ENCODE measurements at places on chromosomes 6 and 20.

- DNase-seq, result peak; percentile 74
Observed at GRCh38 chr20:17935186-17935585, 33.4 kb downstream of the SNX5 start.

DNA sequence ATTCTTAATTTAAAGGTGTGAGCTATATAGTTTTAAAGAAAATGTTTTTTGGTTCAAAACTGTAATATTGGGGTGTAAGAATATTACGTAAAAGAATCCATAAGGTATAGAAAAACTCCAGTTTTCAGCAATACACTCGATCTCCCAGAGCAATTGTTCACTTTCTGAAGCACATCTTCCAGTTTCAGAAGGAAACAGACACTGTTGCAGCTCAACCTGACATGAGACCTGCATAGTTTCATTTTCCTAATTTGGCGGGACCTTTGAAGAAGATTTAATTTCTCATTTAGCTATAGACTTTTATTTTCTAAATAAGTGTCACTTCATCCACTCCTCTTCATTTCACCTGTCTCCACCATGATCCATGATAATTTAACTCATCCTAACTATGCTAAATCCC is 281.5 kb downstream of the HTR1B start:
- no peak for DNase-seq

DNA sequence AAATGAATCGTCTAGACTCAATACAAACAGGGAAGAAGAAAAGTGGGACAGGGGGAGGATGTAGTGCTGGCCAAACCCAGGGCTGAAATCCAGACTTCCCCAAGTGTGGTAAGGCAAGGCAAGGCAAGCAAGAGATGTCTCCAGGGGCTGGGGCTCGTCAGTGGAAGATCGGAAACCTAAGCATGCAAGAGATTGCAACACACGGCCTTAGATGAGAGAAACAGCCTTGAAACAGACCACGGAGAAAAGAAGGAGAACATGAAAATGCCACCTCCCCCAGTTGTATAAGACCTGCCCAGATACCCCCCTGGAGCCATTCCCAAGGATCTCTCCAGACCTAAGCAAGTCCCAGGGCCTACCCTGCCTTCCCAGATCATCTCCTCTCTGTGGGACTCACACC is 20.0 kb downstream of the VEGFA start:
- no peak for DNase-seq

GRCh38 chr20:49459684-49460083 is 22.8 kb downstream of the KCNB1 start:
- DNase-seq, result no peak

- peak; percentile 68 for DNase-seq
Observed at GRCh38 chr6:37548067-37548674, 48.5 kb upstream of the CCDC167 start.

DNA sequence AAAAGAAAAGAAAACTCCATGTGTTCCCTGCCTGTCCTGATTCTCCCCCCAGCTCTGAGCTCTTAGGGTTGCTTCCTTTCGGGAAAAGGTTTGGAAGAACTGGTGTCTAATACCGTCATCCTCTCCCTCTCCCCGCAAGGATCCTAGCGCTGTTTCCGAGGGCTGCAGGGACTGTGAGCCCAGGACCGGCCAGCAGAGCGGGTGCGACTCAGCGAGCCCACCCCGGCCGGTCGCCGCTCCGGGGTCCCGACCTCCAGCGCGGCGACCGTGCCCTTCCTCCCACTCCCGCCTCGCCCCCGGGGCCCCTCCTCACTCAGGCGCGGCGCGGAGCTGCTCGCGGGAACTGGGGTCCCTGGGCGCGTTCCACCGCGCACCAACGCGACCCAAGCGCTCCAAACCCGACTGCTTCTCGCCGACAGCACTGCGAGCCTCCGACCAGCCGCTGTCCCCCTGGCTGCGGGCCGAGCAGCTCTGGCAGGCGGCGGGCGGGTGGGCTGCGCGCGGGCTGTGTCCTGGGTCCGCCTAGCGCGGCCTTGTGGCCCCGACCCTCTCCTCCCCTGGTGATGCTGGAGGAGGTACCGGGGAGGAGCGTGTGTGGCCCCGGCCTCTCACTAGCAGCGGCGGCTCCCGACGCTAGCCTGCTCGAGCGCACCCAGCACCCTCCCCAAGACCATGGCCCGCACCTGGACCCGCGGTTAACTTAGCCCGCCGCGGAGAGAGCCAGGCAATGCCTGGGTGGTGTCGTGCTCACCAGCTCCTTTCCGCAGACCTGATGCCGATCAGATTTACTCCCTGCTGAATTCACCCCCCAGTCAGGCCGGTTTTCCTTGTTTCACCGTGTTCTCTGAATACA is at the start of gene PLA2G7:
Gene PLA2G7, minus strand, starts transcription at position 509 of the 853 bp plus-strand sequence. CDS start 12,484 bp downstream, outside the sequence.
- peak; percentile 54 for DNase-seq

- no peak for DNase-seq
Observed at GRCh38 chr20:53963635-53964034, 106.8 kb downstream of the BCAS1 start.

DNA sequence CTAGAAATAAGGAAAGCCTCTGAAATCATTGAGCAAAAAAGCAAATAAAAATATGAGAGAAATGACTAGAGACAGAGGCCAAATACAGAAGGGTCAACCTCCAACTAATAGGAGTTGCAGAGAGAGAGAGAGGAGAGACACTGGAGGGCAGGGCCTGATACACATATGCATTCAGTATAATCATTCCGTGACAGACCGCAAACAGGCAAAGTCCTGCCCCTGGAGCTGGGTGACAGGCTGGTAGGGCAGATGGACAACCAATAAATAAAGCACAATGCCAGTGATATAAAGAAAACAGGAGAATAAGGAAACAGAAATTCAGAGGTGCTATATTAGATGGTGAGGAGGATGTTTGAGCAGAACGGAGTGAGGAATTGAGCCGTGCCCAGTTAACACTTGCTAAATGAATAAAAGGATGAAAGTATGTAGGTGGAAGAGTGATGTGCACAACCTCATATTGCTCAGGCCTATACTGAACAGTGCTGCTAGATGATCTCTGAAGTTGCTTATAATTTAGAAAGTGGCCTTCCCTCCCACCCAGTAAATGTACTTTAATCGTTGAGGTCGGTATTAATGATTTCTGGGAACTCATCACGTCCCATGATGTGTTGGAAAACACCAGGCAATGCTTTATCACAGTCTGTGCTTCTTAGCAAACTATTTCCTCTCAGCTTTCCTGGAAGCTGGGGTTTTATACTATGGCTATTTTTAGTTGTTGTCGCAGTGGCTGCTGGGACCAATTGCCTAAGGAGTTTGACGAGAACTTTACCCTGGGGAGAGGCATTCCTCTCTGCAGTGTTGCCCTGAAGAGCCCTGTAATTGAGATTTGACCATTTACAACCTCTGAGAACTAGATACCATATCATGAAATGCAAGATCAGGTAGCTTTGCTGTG is 37.6 kb upstream of the CLIC5 start:
- DNase-seq, result no peak

DNA sequence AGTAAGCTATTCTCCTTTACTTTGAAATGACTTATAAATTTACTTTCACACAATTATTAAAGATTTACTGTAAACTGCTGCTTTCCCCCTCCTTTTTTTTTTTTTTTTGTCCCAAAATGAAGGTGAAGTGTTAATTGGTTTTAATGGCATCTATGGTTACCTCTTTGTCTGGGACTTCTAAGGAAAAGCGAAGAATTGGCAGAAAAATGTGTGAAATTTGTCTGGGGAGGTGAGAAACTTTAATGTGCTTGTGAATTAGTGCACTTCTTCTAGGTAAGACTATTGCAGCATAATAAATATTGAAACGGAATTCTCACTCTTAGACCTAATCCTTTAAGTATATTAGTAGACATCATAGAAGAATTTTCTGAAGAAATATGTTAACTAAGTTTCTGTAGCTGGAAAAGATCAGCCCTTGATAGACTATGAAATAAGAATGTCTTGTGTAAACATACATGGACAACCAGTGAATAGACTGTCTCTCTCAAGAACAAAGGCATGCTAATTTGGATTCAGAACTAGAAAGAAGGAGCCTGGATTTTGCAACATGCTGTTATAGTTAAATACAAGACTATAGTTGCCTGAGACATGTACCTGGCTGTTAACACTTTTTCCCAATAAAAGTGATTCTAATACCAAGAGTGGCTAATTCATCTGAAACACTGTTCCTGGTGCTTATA is 23.9 kb downstream of the FLRT3 start:
- DNase-seq, result no peak

DNA sequence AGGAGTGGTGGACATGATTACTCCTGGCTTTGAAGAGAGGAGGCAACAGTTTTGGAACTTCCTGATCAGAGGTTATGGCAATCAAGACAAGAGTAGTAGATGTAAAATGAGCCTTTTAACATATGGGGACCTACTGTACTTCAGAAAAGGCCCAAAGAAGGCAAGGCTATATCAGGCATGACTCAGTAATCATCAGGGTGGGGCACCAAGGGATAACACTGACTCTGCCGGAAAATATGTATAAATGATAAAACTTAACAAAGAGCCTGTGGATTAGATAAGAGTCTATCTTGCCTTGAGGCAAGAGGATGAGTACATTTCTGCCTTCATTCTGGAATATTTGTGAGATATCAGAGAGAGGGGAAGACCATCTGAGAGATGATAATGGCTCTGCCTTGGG is 1389.9 kb upstream of the MAP3K7 start:
- no peak for DNase-seq

- DNase-seq, result peak; percentile 83
Observed at GRCh38 chr6:84657486-84657885, 106.9 kb downstream of the TBX18 start.

- DNase-seq, result no peak
Observed at GRCh38 chr6:90224196-90224595, 72.4 kb downstream of the BACH2 start.

GRCh38 chr6:132887204-132887603 is 72.8 kb downstream of the RPS12 start:
- DNase-seq, result no peak

- peak; percentile 91 for DNase-seq
Observed at GRCh38 chr6:36914227-36914794, 28.6 kb downstream of the C6orf89 start.

GRCh38 chr6:49551078-49551865 is 804 bp downstream of the C6orf141 start:
- DNase-seq, result peak; percentile 57

DNA sequence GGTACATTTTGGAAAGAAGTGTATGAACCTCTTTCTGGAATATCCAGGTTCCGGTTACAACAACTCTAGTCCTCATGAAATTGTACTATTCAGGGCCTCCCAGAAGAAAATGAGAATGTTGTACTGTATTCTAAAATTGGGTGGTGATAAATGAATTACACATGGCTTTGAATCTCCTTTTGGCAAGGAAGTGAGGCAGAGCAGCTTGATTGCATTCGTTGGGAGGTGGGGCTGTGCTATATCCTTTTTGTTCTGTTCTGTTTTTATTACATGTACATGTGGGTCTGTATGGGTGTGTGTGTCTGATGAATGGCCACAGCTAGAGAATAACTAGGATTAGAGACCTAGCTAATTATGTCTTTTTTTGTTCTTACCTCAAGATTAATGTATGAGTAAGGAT is 37.8 kb upstream of the SNRPB2 start:
- DNase-seq, result no peak

DNA sequence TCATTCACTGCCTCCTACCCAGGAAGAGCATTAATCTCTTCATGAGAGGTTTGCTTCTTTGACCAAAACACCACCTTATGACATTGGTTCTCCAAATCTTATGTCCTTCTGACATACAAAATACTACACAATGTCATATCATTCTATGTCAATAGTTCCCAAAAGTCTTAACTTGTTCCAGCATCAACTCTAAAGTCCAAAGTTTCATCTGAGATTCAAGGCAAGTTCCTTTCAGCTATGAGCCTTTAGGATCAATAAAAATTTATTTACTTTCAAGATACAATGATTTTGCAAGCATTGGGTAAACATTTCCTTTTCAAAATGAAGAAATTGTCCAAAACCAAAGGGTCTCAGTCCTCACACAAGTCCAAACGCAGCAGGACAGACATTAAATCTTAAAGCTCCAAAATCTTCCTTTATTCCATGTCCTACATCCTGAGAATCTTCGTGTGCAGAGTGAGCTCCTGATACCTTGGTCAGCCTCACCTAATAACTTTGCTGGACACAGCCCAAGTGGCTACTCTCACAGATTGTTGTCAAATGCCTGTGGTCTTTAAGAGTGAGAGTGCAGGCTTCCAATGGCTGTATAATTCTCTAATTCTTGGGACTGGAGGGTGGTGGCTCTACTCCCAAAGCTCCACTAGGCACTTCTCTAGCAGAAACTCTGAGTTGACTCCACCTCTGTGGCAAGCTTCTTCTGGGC is 1668.2 kb downstream of the HACE1 start:
- DNase-seq, result no peak

- DNase-seq, result peak; percentile 19
Observed at GRCh38 chr6:85637579-85637978, 5.1 kb downstream of the SYNCRIP start.

DNA sequence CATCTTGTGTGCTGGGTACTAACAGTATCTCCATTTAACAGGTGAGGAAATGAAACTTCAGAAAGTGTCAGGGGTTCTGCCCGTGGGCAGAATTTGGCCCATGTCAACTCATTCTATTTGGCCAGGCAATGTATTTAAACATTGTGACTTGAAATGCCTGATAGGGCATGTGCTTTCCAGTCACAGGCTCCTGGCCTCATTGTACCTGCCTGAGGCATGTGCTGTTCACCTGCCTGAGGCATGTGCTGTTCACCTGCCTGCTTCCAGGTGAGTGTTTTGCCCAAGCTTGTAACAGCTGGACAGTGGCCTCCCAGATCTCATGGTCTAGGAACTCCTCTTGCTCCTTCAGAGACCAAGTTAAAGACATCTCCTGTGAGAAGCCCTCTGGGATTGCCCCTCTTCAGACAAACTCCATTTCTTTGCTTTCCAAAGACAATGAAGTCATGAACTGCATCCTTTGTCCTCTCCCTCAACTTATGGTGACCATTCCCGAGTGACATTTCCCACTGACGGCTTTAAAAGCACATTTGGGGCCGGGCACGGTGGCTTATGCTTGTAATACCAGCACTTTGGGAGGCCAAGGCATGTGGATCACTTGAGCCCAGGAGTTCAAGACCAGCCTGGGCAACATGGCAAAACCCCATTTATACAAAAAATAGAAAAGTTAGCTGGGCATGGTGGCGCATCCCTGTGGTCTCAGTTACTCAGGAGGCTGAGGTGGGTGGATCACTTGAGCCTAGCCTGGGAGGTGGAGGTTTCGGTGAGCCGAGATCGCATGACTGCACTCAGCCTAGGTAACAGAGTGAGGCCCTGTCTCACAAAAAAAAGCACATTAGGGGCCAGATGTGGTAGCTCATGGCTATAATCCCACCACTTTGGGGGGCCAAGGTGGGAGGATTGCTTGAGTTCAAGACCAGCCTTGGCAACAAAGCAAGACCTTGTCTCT is 48.7 kb downstream of the BCAS4 start:
- no peak for DNase-seq

GRCh38 chr6:122020588-122021264 is 378.7 kb upstream of the HSF2 start:
- DNase-seq, result no peak

- peak; percentile 27 for DNase-seq
Observed at GRCh38 chr6:151109361-151109760, 130.4 kb upstream of the AKAP12 start.

Measured in M059J (cell line).